Stimulated activated CD8-positive, alpha-beta memory T cell treated with anti-CD3 and anti-CD28 coated beads, Interleukin-4, amount 100 ng/mL, for 1 hour (primary cell): ENCODE measurements at places on chromosomes 12 and 14.

- no peak for DNase-seq
Measured at GRCh38 chr12:109113661-109114321, 2.6 kb upstream of the ACACB start.

DNA sequence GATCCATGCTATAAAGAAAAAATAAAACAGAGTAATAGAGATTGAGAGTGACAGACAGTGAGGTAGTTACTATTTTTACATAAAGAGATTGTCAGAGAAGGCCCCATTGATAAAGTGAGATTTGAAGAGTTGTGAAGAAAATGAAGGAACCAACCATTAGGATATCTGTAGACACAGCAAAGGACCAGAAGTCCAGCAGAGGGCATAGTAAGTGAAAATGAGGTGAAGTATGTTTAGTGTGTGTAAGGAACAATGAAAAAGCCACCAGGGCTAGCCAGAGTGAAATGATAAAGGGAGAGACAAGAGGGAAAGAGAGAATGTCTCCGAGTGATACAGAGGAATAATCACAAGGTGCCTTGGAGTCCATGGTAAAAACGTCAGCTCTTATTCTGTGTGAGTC lies 411.0 kb downstream of the NELL2 start:
- no peak for DNase-seq

- DNase-seq = no peak
Measured at GRCh38 chr14:79514700-79515099, 696.6 kb downstream of the DIO2 start.

GRCh38 chr12:75805320-75805719 lies 226.3 kb downstream of the PHLDA1 start:
- no peak for DNase-seq

- no peak for DNase-seq
Measured at GRCh38 chr12:13606290-13606689, 375.1 kb downstream of the GRIN2B start.

- DNase-seq = no peak
Measured at GRCh38 chr12:89882792-89883191, 174.2 kb upstream of the ATP2B1 start.

DNA sequence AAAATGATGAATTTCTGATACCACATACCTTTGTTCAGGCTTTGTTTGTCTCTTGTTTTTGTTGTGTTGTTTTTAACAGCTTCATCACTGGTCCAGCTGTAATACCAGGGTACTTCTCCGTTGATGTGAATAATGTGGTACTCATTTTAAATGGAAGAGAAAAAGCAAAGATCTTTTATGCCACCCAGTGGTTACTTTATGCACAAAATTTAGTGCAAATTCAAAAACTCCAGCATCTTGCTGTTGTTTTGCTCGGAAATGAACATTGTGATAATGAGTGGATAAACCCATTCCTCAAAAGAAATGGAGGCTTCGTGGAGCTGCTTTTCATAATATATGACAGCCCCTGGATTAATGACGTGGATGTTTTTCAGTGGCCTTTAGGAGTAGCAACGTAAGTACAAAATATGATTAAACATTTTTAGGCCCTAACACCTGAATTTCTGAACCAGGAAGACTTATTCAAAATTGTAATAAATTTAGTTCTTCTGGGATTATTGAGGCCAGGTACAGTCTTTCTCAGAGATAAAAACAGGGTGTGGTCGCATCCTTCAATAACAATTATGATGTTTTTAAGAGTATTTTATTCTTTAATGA lies 22.4 kb downstream of the RXYLT1 start:
- no peak for DNase-seq

GRCh38 chr14:52055167-52055566 lies 13.7 kb downstream of the NID2 start:
- no peak for DNase-seq

DNA sequence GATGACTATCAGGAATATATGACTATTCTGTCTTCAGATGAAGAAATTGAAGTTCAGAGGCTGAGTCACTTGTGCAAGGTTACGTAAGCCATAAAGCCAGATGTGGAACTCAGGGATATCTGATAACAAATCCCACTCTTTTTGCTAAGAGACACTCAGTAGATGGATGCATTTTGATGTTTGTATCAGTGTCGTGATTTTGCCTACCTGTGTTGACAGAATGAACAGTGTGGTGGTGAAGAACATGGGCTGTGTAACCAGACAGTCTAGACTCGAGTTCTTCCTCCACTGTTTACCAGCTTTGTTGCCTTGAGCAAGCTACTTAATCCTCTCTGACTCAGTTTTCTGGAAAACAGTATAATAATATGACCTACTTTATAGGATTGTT lies 93.9 kb downstream of the DAAM1 start:
- DNase-seq = no peak

GRCh38 chr14:76997257-76997970 lies 31.1 kb downstream of the IRF2BPL start:
- DNase-seq = no peak

DNA sequence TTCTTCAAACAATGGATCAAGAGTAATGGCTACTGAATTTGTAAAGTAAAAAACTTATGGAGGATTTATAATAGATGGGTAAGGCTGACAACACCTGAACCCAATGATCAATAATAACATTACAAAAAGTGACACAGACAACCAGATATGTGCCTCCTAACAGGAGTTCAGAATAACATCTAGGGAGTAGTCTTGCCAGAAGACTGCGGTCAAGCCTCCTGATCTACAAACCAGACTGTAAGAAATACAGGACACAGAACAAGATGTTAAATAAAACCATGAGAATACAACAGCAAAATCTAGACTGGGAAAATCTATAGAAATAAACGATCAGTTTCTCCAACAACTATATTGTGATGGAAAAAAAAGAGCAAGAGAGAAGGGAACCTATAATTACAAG lies 262.6 kb upstream of the TMTC1 start:
- DNase-seq = no peak

DNA sequence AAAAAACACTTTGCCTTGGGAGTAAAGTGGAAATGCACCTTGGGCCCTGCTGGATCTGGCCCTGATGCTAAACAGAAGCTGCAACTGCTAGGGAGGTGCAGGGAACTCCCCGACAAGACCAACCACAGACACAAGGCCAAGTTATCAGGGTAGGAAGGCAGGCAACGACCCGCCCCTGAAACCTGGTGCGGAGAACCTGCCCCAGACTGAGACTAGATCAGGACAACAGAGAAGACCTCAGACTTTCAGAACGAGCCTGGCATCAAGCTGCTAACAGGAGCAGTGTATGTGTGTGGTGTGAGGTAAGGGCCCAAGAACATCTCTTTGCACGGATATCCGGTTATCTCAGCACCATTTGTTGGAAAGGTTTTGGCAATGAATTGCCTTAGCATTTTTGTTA lies 233.7 kb upstream of the RTL1 start:
- no peak for DNase-seq

DNA sequence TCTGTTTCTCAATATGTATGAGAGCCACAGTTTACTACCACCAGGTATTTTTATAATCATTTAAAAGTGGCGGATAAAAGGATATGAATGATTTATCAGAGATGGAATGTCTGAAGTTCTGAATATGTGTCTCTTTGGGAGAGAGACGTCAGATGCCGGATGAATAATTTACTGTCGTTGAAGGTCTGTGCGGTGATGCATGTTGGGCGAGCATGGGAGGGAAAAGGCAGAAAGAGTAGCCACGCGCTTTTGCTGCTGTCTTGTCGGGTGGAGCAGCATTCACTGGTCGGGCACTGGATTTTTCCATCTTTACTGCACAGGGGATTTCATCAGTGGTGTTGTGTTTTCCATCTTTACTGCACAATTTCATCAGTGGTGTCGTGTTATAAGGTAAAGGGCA lies 65.6 kb downstream of the SYNE2 start:
- DNase-seq = no peak

GRCh38 chr12:104669089-104669721 lies 212.5 kb downstream of the CHST11 start:
- no peak for DNase-seq

DNA sequence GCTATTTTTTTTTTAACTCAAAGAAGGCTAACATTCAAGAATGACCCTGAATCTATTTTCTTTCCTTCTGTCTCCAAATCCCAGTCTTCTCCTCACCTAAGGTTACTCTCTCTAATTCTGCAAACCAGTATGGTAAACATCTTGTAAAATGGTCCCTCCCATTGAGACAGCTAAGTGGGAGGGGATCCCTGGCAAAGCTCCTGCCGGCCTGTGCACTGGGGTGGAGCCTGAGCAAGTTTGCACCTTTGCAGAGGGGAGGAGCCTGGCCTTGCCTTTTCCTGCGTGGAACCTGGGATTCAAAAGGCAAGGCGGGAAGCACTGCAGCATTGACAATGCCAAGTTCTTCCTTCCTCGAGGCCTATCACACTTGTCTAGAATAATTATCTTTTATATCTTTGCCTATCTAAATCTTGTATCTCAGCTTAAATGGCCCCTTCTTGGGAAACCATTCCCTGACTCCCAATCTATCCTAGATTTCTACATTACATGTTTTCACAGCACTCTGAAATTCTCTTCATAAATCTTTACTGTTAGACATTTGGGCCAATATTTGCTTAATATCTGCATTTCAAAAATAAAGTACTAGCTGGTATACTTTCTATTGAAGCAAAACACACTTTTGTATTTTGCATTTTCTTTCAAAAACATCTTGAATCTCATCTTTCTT lies 83.0 kb downstream of the EPS8 start:
- DNase-seq = no peak

DNA sequence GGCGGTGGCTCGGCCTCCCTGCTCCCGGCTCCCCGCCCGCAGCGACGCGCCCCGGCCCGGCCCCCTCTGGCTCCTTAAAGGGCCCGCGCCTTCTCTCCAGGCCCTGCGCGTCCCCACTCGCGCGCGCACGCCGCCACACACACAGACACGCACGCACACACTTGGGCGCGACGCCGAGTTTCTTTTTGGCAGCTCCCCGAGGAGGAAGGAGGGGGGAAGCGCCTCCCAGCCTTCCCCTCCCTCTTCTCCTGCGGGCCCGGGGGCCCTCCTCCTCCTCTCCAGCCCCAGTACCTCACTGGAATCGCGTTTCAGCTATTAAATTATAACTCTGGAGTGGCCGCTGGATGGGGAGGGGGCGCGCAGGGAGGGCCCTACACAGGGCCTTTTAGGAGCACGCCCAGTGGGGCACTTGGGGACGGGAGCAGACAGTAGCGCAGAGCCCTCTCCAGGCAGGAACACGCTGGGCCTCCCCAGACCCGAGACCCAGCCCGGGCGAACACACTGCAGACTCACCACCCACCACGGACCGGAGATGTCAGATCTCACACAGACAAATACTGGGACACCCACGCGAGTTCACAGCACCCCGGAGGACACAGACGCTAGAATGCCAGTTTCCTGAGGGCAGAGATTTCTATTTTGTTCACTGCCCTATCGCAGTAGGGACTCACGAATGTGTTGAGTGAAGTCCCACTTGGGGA lies 411 bp upstream of the NCOR2 start:
- DNase-seq = peak; percentile 40

GRCh38 chr12:85955127-85955526 lies 81.0 kb downstream of the NTS start:
- DNase-seq = no peak

DNA sequence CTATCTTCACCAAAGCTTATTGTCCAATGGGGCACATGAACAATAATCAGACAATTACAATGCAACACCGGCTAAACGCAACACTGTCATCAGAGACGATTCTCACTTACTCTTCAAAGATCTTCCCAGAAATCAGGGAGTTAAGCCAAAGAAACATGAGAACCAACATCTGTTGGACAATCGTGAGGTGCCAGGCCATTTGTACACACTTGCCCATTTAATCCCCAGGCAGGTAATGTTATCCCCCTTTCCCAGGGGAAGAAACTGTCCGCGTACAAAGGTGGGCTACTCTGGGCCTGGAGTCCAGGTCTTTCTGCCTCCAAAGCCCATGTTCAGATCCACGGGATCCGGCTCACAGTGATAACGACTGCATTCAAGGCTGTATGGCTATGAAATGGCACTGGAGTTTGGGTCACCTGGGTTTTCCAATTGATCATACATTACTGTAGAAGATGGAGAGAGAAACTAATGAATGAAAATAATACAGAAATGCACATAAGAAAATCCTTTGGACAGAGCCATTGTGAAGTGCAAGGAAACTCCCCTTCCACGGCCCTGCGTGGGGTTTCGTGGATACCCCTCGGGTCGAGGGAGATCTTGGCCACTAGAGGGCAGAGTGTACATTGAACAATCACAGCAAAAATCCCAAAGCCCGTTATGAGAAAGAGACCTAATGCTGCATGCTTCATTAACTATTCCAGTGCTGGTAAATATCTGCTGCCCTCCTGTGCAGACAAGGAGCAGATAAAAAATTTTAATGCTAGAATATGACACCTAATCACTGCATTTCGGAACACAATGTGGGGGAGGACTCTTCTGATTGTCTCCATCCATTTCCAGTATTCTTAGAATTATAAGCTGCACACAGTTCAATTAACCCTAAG lies 111.4 kb downstream of the EGLN3 start:
- DNase-seq = peak; percentile 19
